ENCODE measurements at places on chromosomes 5 and 9.

- DNase-seq = no peak
Observed at GRCh38 chr5:1177826-1178528, 23.4 kb upstream of the SLC6A19 start.

- no peak for DNase-seq
Observed at GRCh38 chr9:106981396-106982287, 118.7 kb downstream of the ZNF462 start.

DNA sequence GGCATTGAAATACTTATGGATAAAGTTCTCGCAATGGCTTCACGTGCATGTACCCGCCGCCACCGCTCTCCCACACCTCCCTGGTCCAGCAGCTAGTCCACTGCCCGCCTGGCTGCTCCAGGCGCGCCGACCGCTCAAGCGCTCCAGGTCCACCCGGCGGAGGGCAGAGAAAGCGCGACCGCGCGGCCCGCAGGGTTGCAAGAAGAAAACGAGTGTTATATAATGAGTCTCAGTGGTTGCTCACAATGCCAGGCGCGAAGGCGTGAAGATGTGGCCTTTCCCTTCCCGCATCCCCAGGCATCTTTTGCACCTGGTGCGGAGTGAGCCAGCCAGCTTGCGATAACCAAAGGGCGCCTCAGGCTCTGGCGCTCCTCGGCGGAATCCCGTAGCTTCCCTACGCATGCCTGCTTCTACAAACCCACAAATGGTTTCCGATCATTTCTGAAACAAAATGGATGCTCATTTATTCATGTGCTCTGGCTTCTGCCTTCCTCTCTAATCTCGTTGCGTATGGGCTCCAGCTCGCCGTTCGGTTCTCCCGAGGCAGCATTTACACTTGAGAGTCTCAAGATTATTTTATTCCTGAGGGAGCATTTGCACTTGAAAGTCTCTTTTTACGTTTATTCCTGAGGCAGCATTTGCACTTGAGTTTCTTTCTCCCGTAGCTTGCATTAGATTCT lies 25.7 kb downstream of the CDKN2A start:
- DNase-seq = no peak

DNA sequence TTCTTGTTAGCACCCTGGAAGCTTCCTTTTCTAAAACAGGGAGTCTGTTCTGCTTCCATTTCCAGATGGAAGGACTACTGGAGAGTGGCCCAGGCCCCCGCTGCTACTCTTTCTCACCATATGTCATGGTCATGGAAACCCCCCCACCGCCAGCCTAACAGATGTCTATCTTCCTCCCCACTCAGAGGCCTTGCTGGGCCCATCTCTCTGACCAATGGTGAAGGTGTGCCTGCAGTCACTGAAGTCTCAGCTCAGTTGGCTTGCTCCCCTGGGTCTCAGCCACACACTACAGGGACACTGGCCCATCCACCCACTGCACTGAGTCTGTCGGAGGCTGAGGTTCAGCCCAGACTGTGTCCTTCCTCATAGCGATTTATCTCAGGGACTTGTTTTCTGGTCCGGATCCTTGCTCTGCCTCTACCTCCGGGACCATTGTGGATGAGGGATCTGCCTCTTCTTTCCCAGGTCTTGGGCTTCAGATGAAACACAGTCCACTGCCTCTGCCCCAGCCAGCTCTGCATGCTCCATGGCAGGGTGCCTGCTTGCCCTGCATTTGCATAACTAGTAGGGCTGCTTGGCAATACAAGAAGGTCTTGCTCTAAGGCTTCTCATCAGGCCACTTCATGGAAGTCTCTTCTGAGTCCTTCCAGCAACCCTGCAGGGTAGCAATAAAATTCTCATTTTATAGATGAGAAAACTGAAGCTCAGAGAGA lies 30.8 kb downstream of the GALNT12 start:
- DNase-seq = no peak

- DNase-seq = no peak
Observed at GRCh38 chr9:15711531-15711930, 158.7 kb downstream of the CCDC171 start.

DNA sequence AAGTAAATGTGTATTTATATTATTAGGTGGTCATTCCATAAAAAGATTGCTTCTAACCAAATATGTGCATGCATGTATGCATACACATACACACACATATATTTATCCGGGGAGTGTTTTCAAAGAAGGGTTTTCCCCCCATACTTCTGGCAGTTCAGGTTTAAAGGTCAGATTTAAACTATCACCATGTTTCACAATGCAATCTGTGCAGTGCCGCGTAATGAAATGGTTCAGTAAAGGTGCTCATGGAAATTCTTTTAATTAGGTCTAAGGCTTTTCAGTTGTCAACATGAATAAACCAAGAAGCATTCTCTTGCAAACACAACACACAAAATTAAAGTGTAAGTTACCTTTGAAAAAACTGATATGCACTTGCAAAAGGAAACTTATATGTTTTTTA lies 211.0 kb downstream of the CRB2 start:
- no peak for DNase-seq

GRCh38 chr9:27671636-27672035 lies 98.4 kb upstream of the C9orf72 start:
- DNase-seq = no peak

- no peak for DNase-seq
Observed at GRCh38 chr5:143052967-143053682, 282.9 kb downstream of the ARHGAP26 start.

DNA sequence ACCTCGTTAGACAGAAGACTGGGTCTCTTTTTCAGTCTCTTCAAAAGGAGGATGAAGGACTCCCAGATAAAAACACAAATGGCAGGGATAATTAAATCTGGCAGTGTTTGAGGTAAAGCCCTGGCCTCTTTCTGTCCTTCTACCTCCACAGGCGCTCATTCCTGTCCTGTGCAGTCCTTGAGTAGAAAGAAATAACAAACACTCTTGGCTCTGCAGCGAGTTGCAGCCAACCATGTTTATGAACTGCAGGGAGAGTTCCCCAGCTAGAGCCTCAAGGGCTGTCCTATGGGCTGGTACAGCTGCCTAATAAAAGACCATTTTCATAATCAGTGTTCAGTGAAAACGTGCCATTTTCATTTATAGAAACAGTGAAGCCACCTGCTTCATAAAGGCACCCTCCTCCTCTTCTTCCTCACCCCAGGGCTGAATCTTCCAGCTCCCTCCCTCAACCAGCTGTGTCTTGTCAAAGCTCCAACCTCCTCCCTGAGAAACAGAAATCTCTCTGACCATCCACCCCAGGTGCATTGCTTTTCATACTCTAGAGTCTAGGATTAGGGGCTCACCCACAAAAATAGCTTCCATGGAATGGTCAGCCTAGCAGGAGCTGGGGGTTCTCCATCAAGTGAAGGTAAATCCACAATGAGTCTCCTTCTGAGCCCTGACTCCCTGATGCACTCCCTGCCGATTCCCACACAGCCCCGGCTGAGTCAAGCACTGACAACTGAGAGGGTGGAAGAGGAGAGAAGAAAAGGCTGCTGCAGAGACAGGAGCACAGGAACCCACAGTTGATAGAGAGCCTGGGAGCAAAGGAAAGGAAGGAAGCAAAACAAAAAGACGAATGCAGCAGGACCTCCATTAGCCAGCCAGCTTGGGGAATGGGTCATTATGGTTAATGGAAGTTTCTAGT lies 150.7 kb downstream of the CMYA5 start:
- DNase-seq = no peak

DNA sequence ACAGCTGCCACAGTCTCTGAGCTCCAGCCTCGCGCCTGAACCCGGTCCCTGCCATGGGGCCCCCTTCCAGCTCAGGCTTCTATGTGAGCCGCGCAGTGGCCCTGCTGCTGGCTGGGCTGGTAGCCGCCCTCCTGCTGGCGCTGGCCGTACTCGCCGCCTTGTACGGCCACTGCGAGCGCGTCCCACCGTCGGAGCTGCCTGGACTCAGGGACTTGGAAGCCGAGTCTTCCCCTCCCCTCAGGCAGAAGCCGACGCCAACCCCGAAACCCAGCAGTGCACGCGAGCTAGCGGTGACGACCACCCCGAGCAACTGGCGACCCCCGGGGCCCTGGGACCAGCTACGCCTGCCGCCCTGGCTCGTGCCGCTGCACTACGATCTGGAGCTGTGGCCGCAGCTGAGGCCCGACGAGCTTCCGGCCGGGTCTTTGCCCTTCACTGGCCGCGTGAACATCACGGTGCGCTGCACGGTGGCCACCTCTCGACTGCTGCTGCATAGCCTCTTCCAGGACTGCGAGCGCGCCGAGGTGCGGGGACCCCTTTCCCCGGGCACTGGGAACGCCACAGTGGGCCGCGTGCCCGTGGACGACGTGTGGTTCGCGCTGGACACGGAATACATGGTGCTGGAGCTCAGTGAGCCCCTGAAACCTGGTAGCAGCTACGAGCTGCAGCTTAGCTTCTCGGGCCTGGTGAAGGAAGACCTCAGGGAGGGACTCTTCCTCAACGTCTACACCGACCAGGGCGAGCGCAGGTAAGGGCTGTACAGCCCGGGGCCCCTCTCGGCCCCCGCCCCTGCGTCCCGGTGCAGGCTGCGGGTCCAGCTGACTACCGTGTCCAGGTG lies 509 bp downstream of the LVRN start:
- no peak for DNase-seq

GRCh38 chr5:149735066-149735465 lies 5.0 kb downstream of the PPARGC1B start:
- DNase-seq = peak; percentile 72

DNA sequence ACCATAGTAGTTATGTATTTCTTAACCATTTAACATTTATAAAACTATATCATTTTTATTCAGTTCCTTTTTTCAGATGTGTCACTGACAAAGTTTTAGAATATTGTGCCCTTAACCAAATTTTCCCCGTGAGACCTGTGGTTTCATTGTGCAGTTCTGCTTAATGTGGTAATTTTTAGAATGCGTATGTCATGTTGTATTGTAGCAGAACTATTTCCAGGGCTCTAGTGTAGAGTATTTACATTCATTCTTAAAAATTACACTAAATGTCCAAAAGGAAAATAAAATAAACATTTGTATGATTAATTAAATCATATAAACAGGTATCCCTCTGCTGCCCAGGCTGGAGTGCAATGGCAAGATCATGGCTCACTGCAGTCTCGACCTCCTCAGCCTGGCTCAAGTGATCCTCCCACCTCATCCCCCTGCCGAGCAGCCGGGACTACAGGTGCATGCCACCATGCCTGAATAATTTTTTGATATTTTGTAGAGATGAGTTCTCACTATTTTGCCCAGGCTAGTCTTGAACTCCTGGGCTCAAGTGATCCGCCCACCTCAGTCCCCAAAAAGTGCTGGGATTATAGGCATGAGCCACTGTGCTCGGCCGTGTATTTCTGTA lies 15.4 kb downstream of the SERINC5 start:
- no peak for DNase-seq

DNA sequence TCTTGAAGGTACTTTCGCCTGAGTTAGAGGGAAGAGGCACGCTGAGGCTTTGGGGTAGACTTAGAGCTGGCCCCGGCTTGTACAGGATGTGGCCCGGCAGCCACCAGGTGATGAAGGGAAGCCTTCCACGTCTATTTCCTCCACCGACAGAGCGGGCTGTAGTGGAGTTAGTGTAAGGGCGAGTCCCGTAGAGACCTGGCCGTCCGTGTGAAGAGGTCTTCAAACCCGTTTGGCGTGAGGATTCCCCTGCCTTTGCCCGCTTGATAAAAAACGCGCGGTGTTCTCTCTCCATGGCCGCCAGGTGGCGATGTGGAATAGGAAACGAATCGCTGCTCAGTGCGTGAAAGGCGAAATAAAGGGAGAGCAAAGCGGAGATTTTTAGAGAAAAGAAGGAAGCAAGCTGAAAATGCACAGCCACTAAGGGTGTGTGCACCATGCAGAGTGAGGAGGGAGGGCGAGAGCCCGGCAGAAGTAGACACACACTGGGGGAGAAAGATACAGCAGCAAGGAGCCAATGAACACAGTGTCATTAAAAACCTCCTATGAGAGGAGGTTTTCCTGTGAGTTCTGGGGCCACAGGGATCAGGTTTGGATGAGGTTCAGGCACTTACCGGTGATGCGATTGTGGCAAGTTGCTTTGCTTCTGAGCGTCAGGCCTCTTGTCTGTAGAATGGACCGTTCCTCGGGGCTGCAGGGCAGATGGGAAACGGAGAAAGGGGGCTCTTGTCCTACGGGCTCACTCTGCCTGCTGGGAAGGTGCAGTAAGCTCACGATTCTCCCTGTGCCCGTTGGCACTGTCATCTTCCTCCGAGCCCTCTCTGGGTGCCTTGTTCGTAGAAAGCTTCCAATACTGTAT lies 34.2 kb downstream of the STC2 start:
- DNase-seq = peak; percentile 66

DNA sequence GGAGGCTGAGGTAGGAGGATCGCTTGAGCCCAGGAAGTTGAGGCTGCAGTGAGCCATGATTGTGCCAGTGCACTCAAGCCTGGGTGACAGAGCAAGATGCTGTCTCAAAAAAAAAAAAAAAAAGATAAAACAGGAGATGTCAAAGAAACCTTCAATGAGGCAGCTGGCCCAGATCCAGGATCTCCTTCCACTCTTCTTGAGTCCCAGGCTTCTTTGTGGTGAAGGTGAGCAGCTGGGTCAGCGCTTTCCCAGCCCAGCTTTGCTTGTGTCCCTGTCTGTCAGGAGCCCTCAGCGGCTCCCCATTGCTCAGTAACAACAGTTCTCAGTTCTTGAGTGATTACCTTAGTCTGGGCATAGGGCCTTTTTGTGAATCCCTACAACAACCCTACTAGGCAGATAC lies 69.4 kb upstream of the PSD2 start:
- no peak for DNase-seq

DNA sequence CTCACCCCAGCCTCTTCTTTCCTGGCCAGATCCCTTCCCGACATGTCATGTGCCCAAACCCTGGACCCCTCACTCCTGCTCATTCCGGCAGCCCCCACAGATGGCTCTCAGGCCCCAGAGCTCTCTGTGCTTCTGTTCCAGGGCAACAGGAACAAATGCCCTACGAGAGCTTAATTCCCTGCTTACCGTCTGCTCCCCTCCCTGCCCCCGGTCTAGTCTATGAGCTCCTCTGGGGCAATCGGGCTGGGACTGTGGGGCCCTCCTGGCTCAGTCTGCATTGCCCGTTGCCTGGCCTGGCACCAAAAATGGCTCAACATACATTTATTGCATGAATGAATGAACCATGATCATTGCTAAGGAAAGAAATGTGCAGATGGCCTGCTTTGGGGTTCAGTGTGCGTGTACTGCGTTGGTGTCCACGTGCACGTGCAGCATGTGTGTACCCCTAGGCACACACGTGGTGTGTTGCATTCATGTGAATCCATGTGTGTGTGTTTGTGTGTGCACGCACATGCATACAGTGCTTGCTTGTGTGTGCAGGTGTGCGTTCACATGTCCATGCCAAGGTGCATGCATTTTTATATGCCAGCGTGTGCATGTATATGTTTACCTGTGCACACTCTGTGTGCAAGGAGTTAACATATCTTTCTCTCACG lies 201.2 kb upstream of the IER5L start:
- DNase-seq = no peak

All from inflammatory macrophage (primary cell).